ENCODE measurements at places on chromosomes 7 and 10. TPM values are rescaled to one million over a fixed set of nuclear protein-coding genes. Genes with fewer than 3 reads are reported as not detected.

GRCh38 chr7:142798451-142799436 is 28.0 kb downstream of the PRSS2 start:
- H3K36me3 ChIP-seq = no peaks in the 10 kb centered on the region
- DNase-seq = no peak
- peak overlapping the region; percentile 61 for H3K27ac ChIP-seq
- peaks cover 20% of the 10 kb centered on the region for H3K4me1 ChIP-seq
- H3K4me3 ChIP-seq = no peak overlapping the region

GRCh38 chr10:69461243-69462025 is 10.2 kb downstream of the TSPAN15 start:
- H3K36me3 ChIP-seq = no peaks in the 10 kb centered on the region
- H3K27me3 ChIP-seq = no peaks in the 10 kb centered on the region
- peak overlapping the region; percentile 77 for H3K27ac ChIP-seq

DNA sequence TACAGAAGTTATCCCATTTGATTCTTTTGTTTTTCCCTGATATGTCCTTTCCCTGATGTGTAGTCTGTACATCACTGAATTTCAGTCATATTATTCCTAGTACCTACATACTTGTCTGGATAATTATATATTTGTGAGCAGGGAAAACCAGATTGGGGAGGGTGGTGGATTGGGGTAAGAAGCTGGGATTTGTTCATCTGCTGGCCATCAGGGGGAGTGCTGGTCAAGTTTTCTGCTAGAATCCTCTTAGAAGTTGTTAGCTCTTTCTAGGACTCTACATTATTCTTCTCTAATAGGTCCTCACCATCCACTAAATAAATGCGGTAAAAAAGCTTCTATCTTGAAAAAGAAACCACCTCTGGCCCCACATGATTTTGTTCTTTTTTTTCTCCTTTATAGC is 232.7 kb upstream of the TAC1 start:
- no peak overlapping the region for H3K4me3 ChIP-seq
- DNase-seq = no peak
- H3K27me3 ChIP-seq = no peaks in the 10 kb centered on the region

- H3K27ac ChIP-seq = no peak overlapping the region
- H3K36me3 ChIP-seq = no peaks in the 10 kb centered on the region
- H3K27me3 ChIP-seq = no peaks in the 10 kb centered on the region
- DNase-seq = no peak
- no peak overlapping the region for H3K4me3 ChIP-seq
- H3K4me1 ChIP-seq = no peaks in the 10 kb centered on the region
Observed at GRCh38 chr7:117858712-117859111, 14.5 kb downstream of the CTTNBP2 start.

The OR13A1 gene
- total RNA-seq = not detected

The C7orf57 gene
- 0.33 TPM for total RNA-seq
